Foreskin keratinocyte (primary cell): ENCODE measurements at places on chromosomes 11 and 22. TPM values are rescaled to one million over a fixed set of nuclear protein-coding genes. Genes with fewer than 3 reads are reported as not detected.

Gene OR5AN1
- not detected in 2 replicates for total RNA-seq

Gene CCDC73
- total RNA-seq, result not detected in 2 replicates

Gene MMP12
- not detected in 2 replicates for total RNA-seq

Gene LRRC74B
- not detected in 2 replicates for total RNA-seq

Gene NEU3
- 6.9 and 7.4 TPM in 2 replicates for total RNA-seq

Gene MPEG1
- total RNA-seq, result not detected in 2 replicates

Gene SEPTIN3
- 0.03 and 0.11 TPM in 2 replicates for total RNA-seq

Gene ST3GAL4
- total RNA-seq, result 35.0 and 36.1 TPM in 2 replicates

Gene KCNK7
- total RNA-seq, result 0.25 and 0.27 TPM in 2 replicates

Gene PRG3
- not detected in 2 replicates for total RNA-seq

Gene OR2AT4
- not detected in 2 replicates for total RNA-seq

Gene KRTAP5-10
- total RNA-seq, result not detected in 2 replicates

Gene PRR33
- not detected in 2 replicates for total RNA-seq

Gene VSIG10L2
- total RNA-seq, result not detected in 2 replicates

Gene DUSP8
- total RNA-seq, result 0.71 and 0.88 TPM in 2 replicates

Gene CSF2RB
- not detected in 2 replicates for total RNA-seq

Gene IGF2
- under 0.01 and 0.14 TPM in 2 replicates for total RNA-seq

Gene SMC1B
- 0.03 and 0.04 TPM in 2 replicates for total RNA-seq
